Activated naive CD4-positive, alpha-beta T cell treated with anti-CD3 and anti-CD28 coated beads, Interleukin-2, amount 10 ng/mL, durations not matched to agents 7 days and 5 days (primary cell): ENCODE measurements at places on chromosomes 6 and 20.
A peak's percentile ranks its signal among the peaks of the same experiment; 100 is the strongest.

DNA sequence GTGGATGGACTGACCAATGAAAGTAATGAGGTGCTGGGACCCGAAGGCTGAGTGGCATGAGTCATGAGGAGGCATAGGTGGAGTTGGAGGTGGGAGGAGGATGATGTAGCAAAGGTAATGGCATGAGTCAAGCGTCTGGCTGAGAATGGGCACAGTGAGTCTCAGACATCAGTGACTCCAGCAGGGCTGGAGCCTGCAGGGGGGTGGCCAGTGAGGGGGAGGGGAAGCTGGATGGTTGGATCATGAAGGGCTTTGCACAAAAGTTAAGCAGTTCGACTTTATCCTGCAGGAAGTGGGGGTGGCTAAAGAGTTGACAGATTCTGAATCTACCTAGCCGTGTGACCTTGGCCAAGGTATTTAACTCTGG is 99.0 kb upstream of the IYD start:
- DNase-seq: no peak

DNA sequence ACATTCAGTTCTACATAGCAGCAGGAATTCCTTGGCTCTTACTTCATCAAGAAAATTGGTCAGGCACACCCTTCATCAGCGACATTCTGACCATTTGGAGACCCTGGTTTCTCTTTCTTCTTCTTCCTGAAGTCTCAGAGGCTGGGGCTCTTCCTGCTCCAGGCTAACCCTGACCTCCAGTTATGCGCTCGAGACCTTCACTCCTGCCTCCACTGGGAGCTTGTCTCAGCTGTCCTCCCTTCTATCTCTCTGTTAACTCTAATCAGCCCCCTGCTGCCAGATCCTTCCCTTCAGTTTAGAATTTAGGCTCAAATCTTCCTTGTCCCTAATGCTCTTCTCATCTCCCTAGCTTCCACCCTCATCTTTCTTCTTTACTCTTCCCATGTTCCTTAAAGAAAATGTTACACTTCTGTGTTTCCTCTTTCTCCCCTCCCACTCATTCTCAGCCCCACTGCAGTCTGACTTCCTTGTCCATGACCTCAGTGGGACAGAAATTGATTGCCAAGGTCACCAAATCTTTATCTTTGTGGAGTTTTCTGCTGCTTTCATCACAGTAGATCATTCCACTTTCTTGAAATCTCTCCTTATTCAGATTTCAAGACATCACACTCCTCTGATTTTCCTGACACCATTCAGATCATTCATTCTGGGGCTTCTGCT is 8.4 kb upstream of the HLA-DOA start:
- no peak for DNase-seq

DNA sequence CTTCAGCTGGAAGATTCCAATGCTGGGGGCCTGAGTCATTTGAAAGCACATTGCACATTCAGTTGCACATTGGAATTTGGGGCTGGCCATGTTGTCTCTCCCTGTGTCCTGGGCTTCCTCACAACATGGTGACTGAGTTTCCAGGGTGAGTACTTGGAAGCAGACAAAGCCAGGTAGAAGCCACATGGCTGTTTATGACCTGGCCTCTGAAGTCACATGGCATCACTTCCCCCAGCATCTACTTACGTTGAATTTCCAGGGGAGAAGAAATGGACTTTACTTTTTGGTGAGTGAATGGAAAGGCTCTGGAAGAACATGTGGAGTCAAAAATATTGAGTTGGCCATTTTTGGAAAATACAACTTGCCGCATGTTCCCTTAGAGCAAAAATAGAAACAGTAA is 155.5 kb downstream of the LINC00237 start:
- no peak for DNase-seq

DNA sequence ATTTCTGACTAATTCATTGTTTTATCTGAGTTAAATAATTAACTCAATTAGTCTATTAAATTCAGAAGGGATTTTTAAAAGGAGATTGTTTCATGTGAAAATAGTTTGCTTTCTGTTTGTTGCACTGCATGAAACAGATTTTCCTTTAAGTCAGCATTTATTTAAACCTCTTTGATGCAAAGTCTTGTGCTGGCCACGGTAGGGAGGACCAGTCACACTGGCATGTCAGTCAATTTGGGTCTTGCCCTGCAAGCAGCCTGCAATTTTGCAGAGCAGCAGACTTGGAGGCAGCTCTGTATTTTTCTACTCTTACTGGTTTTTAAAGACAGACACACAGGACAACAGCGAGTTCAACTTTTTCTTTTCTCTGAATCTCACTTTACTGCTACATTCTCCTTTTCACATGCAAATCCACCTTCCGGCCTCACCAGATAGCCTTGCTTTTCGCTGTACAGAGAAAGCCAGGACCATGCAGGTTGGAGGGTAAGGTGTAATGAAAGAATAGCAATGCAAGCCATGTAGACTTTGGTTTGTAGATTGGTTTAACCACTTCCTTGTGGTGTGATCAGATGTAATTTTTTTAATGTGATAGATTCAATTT is 689.9 kb upstream of the AGPAT4 start:
- DNase-seq: no peak

DNA sequence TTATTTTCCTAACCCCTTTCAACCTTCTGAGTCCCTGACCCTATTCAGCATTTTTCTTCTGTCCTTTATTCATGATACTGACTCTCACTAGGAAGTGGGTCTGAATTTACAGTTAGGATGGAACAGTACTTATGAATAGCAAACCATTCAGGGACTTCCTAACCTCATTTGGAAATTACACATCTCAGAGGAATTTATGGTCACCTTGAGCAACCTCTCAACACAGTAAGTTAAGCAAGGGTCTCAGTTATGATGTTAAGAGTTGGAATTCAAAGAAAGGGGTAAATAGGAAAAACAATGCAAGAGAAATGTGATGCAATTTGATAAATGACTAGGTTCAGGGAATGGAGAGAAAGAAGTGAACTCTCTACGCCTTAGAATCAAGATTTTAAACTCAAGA is 97.3 kb downstream of the GPR6 start:
- DNase-seq: no peak

- no peak for DNase-seq
Observed at GRCh38 chr6:31655349-31656237, at the start of gene APOM. TSS of gene APOM (plus strand) at chr6:31655894. CDS start at chr6:31655967, 73 bp downstream.

DNA sequence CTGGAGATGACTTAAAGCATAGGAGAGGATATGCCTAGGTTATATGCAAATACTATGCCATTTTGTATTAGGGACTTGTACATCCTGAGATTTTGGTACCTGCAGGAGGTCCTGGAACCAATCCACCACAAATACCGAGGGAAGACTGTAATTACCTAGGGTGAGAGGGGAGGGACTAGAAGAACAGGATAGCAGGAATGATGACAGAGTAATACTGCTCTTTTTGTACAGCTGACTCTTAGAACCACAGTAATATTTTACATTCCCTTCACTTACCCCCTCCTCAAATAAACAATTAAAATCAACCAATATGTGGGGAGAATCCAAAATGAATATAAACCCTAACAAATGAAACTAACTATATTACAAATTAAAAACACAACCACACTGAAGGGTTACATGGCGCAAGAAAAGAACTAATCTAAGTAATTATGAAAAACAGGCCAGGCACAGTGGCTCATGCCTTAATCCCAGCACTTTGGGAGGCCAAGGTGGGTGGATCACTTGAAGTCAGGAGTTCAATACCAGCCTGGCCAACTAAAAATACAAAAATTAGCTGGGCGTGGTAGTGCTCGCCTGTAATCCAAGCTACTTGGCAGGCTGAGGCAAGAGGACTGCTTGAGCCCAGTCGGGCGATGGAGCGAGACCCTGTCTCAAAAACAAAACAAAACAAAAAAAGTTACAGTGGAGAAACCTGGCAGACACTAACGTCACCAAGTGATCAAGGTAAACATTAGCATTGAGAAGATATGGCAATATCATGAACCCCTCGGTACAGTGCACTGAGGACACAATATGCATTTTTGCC is 37.1 kb downstream of the MAP1LC3A start:
- no peak for DNase-seq

- no peak for DNase-seq
Observed at GRCh38 chr6:112606656-112607435, 259.7 kb downstream of the RFPL4B start.

DNA sequence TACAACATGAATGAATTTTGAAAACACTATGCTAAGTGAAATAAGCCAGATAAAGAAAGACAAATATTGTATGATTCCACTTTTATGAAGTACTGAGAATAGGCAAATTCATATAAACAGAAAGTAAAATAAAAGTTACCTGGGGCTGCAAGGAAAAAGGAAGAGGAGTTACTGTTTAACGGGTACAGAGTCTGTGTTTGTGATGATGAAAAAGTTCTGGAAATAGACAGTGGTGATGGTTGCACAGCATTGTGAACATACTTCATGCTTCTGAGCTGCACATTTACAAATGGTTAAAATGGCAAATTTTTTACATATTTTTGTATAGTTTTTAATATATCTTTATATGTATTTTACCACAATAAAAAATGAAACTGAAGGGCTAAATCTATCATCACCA is 29.4 kb downstream of the EPB41L2 start:
- no peak for DNase-seq

DNA sequence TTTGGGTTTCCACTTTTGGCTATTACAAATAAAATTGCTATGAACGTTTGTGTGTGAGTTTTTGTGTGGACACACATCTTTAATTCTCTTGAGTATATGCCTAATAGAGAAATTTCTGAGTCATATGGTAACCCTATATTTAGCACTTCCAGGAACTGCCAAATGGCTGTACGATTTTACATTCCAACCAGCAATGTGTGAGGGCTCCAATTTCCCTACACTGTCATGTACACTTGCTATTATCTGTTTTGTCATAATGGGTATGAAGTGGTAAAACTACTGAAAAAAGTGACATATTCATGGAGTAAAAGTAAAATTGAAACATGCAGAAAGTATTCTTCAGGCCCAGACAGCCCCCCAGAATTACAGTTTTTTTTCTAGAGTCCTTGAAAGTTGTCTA is 59.6 kb upstream of the ESR1 start:
- no peak for DNase-seq

- DNase-seq: no peak
Observed at GRCh38 chr20:11403711-11404110, 514.0 kb upstream of the BTBD3 start.

DNA sequence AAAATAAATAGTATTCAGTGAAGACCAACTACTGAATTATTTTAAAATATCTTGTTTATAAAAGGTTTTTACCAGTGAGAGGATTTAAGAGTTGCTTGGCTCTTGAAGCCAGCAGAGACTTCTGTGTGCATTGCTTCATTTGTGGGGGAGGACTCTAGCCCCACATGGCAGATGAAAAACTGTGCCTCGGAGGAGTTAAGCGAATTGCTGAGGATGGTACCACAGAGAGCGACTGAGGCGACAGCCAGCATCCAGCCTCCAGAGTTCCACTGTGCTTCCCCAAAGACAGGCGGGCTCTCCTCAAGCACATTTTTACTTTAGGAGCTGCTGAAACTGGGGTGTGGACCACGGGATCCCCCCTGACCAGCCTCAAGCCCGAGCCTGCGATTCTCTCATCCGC is 80.7 kb downstream of the THBS2 start:
- DNase-seq: no peak

DNA sequence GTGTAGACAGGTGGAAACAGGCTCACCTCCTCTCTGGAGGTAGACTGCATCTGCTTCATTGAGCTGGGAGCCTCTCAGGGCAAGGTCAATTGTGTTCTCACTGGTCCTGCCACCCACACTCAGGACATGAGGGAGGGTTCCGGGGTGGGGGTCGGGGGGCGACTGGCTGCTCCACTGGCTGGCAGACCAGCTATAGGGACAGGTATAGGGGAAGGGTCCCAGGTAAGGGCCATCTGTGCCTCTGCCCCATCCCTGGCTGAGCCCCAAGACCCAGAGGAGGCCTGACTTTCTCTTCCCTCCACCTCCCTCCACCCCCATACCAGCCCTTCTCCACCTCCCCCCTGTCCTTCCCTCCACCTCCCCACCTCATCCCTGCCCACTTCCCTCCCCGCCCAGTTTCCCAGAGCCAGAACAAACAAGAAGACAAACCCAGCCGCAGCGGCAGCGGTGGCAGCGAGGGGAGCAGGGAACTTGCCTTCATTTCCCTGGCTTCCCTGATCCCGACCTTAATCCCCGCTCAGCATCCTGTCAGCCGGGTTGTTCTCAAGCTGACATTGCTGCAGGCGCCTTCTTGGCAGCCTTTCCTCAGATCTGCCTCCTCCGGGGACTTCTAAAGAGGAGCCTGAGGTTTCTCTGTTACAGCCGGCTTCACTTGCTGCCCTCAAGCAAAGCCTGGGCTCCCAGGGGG is 18.3 kb upstream of the FOXP4 start:
- DNase-seq: no peak

GRCh38 chr20:5448449-5449118 is 131.8 kb upstream of the PROKR2 start:
- DNase-seq: peak; percentile 64

GRCh38 chr6:94414041-94414440 is 994.7 kb upstream of the EPHA7 start:
- DNase-seq: no peak

- DNase-seq: no peak
Observed at GRCh38 chr6:134457941-134458340, 140.0 kb upstream of the SGK1 start.

DNA sequence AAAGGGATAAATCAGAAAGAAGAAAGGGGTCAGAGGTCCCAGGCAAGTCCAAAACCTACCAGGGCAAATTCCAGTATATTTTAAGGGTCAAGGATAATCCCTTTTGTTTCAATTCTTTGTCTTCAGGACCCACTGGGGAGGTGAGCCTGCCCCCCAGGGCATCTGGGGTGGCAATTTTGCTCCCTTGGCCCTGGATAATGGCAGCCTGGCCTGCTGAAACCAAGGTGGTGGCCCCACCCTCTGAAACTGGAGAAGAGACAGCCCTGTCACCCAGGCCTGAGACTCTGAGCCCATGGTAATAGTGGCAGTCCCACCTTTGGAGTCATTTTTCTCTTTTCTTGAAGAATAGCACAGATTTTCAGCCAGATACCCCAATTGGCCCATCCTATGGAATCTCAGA is 118.1 kb downstream of the C6orf58 start:
- no peak for DNase-seq
